ENCODE measurements at places on chromosomes 7 and 10. TPM values are rescaled to one million over a fixed set of nuclear protein-coding genes. Genes with fewer than 3 reads are reported as not detected.

- DNase-seq: no peak
These were observed 327.1 kb downstream of the PRPF18 start for GRCh38 chr10:13913897-13914296.

- DNase-seq: no peak
These were observed 131.4 kb downstream of the MGMT start for GRCh38 chr10:129598413-129598812.

DNA sequence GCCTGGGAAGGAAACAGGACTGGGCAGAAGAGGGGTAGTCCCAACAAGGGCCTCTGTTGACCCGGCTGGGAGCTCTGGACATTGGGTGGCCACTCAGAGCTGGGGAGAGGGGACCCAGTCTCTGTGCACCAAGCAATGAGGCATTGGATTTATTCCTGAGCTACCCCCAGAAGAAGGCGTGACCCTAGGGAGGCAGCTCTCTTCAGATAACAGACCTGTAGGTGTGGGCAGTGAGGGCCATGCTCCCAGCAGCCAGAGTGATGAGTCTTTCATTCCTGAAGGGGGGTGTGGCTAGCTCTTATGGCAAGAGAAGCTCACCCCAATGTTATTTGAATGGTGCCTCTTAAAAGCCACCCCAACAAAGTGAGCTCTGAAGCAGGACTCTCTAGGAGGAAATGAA is 20.4 kb downstream of the TEX36 start:
- no peak for DNase-seq

DNA sequence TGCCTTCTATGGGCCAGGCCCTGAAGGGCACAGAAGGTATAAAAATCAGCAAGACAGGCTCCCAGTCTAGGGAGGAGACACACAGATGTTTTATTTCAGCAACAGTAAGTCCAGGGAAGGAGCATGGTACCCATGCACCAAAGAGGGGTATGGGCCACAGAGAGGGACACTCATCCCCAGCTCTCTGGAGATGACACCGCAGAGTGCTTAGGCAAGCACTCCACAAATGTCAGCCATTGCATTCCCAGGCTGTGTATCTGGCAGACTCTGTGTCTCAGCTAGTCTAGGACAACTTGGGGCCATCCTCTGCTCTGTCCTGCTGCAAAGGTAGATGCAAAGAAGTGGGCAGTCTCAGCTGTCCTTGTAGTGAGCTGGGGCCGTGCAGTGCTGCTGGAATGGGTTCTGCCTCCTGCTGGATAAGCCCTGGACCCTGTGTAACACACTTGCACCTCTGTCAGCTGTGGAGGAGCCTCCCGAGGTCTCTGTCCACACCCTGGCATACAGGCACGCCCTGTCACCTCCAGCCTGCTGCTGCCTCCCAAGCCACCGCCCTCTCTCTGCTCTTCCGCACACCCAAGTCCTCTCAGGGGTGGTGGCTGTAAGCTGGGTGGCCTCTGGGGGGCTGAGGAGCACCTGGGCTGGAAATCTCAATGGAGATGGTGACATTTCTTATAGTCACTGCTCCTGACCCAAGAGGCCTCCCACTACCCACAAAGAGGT is 57.6 kb downstream of the VOPP1 start:
- DNase-seq: no peak

Gene LIPN
- total RNA-seq: not detected

DNA sequence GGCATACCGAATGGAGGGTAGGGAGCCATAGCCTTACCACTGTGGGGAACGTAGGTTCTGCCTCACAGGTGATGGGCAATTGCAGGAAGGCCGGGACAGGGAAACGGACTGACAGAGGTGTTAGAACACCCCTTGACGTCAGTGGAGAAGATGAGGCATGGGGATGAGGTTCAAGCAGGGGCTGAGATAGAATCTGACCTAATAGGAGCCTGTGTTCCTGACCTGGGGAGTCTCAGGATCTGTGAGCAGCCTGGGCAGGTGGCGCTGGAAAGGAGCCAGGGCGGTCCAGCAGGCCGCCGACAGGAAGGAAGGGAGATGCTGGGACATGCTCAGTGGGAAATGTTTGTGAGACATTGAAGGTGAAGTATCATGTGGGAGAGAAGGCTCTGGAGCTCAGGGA is 109.4 kb downstream of the WDFY4 start:
- no peak for DNase-seq

Gene ADAP1
- total RNA-seq: 5.8 TPM

DNA sequence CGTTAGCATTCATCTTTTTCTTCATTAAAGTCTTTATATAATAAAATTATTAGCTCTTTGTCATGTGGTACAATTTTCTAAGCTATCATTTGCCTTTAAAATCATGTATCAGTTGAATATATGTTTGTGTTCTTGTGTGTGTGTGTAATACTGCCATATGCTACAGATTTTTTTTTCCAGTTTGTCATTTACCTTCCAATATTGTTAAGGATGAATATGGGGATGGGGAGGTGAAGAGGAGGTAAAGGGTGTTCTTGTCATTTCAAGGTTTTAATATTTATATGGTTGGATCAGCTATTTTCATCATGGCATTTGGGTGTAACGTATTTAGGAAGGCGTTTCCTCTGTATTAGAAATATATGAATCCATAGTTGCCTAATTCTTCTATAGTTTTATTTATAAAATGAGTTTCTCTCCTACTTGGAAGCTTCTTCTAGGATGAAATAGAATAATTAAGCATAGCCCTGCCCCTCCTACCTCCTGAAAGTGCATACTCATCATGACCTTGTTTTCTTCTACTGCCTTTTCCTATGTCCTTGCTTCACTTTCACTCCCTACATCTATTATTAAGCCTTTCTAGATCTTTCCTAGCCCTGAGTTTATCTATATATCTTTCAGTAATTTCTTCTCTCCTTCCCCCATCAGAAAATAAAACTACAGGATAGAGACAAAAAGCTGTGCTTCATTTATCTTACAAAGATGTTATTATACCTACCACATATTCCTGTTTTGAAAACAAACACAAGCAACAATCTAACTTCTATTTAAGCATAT is 25.1 kb downstream of the RAB18 start:
- no peak for DNase-seq

Gene WEE2
- not detected for total RNA-seq

DNA sequence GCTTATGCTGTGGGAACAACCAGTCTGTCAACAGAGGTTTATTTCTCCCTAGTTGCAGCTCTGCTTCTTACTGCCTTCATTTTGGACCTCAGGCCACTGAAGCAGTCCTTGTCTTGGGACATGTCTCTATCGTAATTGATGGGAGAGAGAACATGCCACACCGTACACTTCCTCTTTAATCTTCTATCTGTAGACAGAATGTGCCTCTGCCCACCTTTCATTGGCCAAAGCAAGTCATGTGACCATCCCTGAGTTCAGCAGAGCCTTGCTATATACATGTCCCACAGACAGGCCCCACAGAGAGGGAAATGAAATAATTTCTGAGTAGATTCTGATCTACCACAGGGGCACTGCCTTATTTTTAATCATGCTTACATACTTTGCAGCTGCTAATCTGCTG is 98.0 kb downstream of the KCND2 start:
- no peak for DNase-seq

- no peak for DNase-seq
These were observed 5.2 kb downstream of the SFMBT2 start for GRCh38 chr10:7405637-7406036.

Gene CUZD1
- 13.0 TPM for total RNA-seq

Gene VWC2
- 0.31 TPM for total RNA-seq

Gene PTCD1
- total RNA-seq: 7.5 TPM

DNA sequence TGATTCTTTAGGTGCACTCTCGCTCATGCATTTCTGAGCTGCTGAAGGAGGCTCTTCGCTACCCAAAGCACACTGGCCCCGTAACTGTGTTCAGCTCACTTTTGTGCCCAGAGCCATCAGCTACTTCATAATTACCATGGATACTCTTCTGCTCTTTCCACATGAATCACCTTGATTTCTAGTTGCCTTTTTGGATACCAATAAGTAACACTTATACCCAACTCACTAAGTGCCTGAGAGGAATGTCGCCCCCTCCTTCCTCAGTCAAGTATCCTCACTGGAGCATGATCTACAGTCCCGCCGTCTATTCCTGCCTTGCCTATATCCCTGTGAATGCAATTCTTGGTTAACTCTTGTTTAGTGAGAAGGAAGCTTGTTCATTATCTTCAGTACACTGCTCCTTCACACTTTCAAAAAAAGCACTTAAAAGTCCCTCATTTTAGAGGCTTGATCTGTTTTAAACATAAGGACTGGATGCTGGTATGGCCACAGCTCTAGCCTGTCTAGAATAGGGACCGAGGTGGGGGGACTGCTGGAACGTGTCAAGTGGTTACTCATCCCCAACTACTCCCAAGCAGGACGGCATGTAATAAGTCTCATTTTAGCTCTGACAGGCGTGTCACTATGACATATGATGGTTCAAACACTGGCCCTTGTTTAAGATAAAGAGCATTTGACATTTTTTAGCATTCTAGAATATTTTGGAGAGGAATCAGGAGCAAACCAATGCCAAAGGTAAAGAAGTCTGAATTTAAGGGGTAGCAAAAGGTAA is 23.7 kb downstream of the SVIL start:
- DNase-seq: no peak

DNA sequence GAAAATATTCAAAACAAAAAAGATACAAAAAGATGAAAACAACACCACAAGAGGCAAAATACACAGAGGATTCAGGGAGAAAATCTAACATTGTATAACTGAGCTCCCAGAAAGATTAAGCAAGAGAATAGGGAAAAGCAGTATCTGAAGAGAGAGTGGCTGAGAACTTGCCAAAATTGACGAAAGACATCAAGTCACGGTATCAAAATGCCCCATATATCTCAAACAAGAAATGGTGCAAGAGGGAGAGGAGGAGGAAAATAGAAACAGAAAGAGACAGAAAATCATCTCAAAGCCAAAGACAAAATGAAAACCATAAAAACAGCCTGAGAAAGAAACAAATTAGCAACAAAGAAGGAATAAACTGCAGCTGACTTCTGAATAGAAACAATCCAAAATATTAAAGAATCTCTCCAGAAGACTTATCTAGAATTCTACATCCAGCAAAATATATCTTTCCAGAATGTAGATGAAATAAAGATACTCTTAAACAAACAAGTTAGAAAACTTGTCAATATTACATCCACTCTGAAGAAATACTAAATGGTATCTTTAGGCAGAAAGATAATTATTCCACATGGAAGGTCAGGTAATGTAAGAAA is 5.5 kb downstream of the USP6NL start:
- no peak for DNase-seq

DNA sequence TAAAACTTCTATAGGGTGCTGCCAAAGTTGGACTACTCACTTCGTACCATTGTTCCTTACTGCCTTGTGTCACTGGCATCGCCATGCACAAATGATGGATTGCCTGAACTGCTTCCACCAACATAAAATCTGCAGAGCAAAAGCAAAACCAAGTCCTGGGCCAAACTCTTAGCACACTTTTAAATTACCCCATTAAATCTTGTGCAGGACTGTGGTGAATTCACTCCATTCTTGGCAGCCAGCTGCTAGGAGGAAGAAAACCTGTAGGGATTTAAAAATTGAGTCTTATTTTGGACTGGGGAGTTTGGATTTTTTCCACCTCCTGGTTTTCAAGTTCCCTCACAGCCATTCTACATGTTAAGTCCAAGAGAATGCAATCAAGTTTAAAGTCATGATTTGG is 646.9 kb downstream of the SORCS3 start:
- DNase-seq: no peak

DNA sequence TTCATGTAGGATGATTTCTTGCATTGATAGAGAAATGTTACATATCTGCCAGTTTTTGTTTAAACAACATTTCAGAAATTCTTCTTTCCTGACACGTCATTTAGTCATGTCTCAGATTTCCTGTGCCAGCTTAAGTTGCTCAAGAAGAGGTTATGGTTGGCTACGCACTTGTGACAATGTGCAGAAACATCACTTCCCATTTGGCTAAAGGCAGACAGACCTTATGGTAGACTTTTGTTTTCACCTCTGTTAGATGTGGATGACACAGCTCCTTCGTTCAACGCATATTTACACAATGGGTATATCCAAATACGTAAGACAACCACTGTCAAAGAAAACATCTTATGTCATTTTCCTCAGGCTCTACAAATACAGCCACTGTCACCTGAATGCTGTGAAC is 125.8 kb downstream of the DOCK4 start:
- DNase-seq: no peak

Gene PALD1
- total RNA-seq: 31.8 TPM

GRCh38 chr10:104937567-104937966 is 296.5 kb downstream of the SORCS3 start:
- DNase-seq: no peak

- DNase-seq: no peak
These were observed 228.5 kb downstream of the CDK14 start for GRCh38 chr7:90824386-90825307.

- DNase-seq: no peak
These were observed 4.5 kb downstream of the LYZL2 start for GRCh38 chr10:30625080-30625479.

DNA sequence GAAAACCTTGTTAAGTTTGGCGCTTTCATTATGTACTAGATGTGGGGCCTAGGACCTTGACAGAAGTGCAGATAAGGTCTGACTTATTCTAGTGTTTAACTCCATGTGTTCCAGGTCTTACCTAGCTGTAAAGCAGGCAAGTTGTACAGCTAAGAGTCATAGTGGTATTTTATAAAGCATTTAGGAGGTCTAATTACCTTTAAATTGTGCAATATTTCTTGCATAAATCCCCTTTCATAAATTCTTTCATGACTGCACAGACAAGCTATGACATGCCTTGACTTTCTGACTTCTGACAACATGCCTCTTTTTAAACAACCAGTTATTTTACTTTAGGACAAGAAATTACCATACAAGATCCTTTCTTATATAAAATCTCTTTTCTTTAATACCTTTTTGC is 151.6 kb upstream of the VSTM2A start:
- DNase-seq: no peak

Gene MGAM2
- total RNA-seq: not detected

GRCh38 chr7:127962589-127963361 is 68.5 kb downstream of the LRRC4 start:
- DNase-seq: no peak

Gene TAS2R4
- total RNA-seq: 1.3 TPM

GRCh38 chr10:103894441-103894864 is 23.5 kb downstream of the STN1 start:
- DNase-seq: no peak

- DNase-seq: no peak
These were observed 142.8 kb upstream of the CALCR start for GRCh38 chr7:93717217-93717900.

DNA sequence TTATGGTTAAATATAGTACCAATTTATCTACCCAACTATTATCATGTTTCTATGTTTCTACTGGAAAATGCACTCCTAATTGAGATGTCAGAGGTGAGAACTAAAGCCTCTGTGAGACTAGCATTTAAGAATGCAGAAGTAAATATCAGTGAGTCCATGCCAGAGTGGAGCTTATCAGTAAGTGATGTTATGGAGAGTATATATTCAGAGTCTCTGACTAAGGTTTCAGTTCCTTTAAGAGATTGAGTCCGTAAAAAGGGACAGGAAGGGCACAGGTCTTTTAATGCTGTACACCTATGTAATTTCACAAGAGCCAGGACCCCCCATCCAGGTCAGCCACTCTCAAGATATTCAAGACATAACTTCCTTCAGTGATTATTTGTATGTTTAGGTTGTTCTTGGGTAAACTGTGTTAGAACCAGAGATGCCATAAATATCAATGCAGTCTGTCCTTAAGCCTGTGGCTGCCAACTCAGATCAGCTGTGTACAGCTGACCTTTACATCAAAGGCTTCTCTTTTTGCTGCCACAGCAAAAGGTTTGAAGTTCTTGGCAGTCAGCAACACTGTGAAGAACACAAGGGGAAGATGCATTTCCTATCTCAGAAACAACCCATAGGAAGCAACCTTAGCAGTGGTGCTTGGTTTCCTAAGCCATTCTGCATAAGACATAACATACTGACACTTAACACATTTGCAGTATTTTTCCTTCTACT is 244.8 kb downstream of the BICC1 start:
- DNase-seq: no peak

Measured in H1 (cell line).